ENCODE measurements at places on chromosomes 5 and 9. TPM values are rescaled to one million over a fixed set of nuclear protein-coding genes. Genes with fewer than 3 reads are reported as not detected.

Gene LCN9
- total RNA-seq, result not detected

Gene BOD1
- 25.9 TPM for total RNA-seq

Gene SPOCK1
- 1.8 TPM for total RNA-seq

Gene PRUNE2
- 62.4 TPM for total RNA-seq

Gene GNA14
- total RNA-seq, result 7.0 TPM

GRCh38 chr5:169942181-169942580 lies 38.1 kb downstream of the INSYN2B start:
- no peak for DNase-seq

- no peak for DNase-seq
Observed at GRCh38 chr9:127393645-127394044, 3.3 kb upstream of the SLC2A8 start.

DNA sequence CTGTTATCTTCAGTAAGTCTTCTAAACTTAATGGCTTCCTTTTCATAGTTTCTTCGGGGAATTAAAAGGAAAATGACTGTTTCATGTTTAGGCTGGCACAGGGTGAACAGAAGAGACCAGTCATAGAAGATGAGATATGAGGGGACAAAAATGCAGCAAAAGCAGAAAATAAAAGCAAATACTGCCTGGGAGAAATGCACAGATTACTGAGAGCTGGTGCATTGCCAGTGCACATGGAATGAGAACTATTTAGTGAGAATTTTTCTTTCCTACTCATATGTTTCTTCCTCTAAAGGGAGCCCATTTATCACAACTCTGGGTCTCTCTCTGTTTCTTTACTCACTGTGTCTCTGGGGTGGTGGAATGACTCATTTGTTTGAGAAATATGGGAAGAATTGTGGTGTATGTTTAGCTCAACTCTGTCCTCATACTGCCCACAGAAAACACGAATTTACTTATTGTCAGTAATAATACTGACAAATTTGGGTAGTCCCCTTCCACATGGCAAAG lies 25.9 kb upstream of the ANKRD55 start:
- DNase-seq, result no peak

DNA sequence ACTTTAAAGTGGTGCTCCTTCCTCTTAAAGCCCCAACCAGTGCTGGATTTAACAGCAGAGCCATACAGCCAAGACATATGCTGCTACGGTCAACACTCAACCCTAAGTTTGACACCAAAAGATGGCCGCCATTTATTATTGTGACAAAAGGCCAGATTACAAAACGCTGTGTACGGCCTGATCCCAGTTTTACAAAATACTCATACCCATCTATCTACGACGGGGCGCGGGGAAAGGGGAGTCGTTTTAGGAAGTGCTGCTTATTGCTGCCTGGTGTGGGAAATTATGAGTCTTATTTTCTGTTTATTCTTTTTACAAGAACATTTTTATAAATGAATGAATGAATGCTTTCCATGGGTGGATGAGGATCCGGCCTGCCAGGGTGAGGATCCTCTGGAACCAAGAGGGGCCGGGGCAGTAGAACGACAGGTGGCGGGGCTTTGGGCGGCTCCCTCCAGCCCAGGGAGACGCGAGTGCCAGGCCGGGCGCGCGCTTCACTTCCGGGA lies 457 bp upstream of the IDNK start:
- peak; percentile 78 for DNase-seq

GRCh38 chr9:98652302-98652701 lies 56.4 kb downstream of the GABBR2 start:
- DNase-seq, result no peak

DNA sequence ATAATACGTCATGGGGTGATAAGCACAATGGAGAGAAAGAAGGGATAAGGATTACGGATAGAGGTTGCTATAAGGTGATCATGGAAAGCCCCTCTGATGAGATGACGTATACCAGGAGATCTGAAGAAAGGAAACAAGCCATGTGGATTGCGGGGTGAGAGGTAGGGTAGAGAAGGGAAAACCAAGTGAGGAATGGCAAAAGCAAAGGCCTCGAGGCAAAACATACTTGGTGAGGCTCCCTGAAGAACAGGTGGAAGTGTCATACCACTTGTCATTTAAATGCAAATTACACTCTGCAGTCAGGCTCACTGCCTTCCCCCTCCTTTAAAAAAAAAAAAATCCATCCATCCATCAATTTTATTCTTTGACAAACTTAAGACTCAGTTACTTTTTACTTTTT lies 420.8 kb downstream of the RAB3C start:
- no peak for DNase-seq

GRCh38 chr5:148569948-148570347 lies 84.4 kb downstream of the HTR4 start:
- DNase-seq, result no peak

DNA sequence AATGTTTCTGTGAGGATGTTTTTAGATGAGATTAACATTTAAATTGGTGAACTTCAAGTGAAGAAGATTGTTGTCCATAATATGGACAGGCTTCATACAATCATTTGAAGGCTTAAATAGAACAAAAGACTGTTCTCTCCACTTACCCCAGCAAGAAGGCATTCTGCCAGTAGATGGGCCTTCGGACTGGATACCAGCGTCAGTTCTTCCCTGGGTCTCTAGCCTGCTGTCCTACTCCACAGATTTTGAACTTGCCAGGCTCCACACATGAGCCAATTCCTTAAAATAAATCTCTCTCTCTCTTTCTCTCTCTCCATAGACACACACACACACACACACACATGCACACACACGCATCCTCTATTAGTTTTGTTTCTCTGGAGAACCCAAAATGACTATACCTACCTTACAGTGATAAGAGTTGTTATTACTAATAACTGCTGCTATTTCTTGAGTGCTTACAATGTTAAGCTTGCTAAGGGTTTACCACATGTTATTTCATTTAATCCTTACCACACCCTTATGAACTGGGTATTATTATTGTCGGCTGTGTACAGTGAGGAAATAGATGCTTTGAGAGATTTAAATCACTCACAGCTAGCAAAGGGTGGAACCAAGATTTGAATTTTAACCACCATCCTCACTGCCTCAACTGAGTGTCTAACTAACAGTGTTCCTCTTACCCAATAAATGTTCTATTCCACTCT lies 19.8 kb upstream of the IQGAP2 start:
- no peak for DNase-seq

DNA sequence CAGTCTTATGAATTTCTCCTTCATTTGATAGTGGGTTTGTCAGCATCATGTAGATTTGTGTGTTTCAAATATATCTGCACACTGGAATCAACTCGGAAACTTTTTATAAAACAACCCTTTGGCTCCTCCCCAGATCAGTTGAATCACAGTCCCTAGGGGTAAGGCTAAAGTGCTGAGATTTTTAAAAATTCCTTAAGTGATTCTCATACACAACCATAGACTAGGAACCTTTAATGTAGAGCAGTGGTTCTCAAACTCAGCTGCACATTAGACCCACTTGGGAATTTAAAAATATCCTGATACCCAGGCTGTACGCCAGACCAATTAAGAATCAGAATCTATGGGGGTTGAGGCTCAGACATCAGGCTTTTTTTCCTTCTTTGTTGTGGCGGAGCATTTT lies 17.5 kb upstream of the JAK2 start:
- no peak for DNase-seq

DNA sequence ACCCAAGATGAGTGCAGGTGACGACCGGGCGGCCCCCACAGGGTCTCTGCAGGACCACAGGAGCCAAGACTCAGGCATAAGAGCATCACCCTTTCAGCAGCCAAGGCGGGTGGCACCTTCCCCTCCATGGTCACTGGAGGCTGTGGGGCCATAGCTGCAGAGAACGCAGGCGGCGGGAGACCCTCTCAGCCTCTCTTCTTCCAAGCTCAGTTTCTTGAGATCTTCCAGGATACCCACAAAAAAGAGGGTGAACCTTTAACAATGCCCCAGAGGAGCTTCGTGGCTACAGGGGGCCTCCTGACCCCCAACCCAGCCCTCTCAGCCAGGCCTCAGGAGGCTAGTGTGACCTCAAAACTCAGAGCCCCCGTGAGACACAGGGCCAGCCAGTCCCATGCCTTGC lies 5.8 kb upstream of the TBC1D9B start:
- no peak for DNase-seq

DNA sequence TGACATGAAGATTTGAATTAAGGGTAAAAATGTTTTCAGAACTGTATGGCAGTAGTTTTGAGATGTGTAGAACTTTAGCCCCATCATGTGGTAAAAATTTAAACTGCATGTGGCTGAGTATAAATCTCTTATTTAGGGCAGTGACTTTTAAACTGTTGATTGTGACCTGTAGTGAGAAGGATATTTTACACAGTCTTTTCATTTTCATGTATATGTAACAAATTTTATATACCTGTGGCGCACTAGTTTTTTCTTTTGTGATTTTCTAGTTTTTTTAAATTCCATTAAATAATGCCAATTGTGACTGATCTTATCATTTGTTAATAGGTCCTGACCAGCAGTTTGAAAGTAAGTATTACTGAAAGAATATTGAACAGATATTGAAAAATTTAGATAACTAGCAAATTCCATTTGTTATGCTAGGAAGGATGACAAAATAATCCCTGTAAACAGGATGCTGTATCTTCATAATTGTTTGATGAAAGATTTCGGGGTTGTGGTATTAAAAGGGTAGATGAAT lies 47.2 kb downstream of the GPBP1 start:
- DNase-seq, result peak; percentile 69

GRCh38 chr5:55276771-55277170 lies 30.7 kb downstream of the DHX29 start:
- DNase-seq, result no peak

DNA sequence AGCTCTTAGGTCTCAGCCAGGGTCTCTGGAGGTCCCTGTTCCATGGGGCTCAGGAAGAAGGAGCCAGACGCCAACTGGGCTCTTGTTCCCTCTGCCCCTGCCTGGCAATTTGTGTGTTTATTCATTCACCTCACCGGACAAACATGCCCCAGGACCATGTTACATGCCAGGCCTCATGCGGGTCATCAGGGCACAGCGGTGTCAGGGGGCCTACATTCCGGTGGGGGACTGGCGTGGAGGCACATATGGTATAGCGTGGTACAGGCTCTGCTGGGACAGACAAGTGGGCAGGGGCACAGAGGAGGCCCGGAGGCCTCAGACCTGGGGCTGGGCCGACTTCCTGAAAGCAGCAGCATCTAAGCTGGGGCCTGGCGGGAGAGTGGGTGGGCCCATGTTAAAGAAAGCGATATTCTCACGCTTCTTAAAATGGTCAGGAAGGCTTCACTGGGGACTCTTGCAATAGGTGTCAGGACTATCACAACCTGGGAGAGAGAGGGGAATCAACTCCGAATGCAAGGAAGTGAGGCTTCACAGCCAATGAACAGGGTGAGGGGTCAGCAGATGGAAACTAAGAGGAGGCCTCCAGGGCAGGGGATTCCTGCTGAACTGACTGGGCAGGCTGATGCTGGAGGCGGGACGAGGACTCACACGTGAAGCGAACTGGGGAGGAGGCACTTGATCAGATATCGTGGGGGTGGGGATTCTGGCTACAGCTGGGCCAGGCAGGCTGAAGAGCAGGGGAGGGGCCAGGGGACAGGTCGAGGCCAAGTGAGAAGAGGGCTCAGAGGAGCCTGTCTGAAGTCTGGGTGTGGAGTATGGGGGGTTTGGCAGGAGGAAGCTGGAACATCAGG lies 41.9 kb downstream of the NCS1 start:
- DNase-seq, result no peak

GRCh38 chr5:126464959-126465358 lies 41.8 kb downstream of the GRAMD2B start:
- DNase-seq, result peak; percentile 87

DNA sequence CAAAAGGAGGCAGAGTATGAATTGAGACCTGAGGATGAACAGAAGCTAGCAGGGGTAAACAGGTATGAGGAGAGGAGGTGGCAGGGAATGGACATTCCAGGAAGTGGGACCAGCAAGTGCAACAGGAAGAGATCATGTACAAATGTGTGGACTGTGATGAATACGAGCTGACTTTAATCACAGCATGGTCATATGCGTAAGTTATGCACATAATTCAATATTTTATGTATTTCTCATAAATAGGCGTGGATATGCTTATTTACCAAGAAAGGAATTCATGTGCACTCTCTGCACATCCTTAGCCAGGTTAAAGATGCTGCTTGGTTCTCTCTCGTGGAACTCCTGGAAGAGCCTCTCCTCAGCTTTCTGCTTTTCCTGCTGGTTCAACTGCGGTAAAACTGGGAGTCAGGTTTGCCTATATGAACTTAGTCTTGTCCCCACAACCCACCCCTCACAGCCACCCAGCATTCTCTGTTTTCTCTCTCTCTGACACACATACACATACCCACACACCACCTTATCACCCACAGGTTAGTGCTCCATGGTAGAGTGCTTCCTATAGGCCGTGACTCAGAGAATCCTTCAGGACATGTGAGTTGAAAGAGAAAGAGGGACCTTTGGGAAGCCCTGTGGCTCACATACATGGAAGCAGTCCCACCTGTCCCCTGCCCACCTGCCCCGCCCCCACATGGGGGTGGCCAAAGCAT lies 35.7 kb downstream of the TRPC7 start:
- DNase-seq, result no peak

DNA sequence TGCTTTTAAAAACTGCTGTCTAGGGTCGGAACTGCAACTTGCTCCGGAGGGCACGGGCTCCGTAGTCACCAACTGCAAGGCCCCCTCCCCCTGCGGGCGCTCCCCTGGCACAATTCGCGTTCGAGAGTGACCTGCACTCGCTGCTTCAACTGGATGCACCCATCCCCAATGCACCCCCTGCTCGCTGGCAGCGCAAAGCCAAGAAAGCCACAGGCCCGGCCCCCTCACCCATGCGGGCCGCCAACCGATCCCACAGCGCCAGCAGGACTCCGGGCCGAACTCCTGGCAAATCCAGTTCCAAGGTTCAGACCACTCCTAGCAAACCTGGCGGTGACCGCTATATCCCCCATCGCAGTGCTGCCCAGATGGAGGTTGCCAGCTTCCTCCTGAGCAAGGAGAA lies 64.2 kb upstream of the GAS1 start:
- DNase-seq, result no peak

DNA sequence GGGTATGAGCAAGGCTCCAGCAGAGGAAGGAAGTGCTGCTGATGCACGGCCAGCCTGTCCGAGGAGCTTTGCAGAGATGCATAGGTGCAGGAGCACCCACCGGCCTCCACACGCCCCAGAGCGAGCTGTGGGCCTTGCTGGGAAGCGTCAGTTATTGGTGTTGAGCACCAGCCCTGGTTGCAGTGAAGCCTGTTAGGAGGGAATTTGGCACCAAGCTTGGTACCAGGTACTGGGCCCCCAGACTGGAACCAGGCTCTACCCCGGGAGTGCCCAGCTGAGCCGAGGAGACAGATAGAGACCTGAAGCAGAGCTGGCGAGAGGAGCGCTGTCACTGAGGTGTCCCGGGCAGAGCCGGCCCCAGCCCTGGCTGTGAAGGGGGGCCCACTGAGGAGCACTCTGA lies 5.2 kb downstream of the TCF7 start:
- no peak for DNase-seq
